Effector CD8-positive, alpha-beta T cell (primary cell): ENCODE measurements at places on chromosomes 2 and 18.

DNA sequence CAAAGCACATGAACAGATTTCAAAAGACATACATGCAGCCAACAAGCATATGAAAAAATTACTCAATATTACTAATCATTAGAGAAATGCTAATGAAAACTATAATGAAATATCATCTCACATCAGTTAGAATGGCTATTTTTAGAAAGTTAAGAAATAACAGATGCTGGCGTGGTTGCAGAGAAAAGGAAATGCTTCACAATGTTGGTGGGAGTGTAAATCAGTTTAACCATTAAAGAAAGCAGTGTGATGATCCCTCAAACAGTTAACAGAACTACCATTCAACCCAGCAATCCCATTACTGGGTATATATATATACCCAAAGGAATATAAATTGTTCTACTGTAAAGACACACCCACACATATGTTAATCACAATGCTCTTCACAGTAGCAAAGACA, 117.7 kb upstream of the SETBP1 start:
- DNase-seq: no peak

DNA sequence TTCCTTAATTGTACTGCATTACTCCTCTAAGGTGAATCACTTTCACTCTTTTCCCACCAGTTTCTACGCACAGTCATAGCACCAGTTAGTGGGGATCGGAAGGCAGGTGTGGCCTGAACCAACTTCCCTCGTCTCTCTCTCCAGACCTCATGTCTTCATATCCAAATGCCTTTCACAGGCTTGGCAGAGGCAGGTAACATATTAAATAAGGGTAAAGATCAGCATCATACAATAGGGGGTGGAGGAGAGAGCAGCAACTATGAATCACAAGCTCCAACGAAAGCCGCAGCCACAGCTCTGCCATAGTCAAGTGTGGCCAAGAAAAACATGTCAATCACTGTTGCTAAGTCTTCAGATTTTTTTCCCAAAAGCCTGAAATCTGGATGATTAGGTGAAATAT, 40.3 kb downstream of the AP1S3 start:
- DNase-seq: no peak

- DNase-seq: no peak
These were observed 222.6 kb downstream of the MREG start for GRCh38 chr2:215790523-215791421.

GRCh38 chr2:229348128-229348527, 77.0 kb upstream of the PID1 start:
- DNase-seq: no peak

DNA sequence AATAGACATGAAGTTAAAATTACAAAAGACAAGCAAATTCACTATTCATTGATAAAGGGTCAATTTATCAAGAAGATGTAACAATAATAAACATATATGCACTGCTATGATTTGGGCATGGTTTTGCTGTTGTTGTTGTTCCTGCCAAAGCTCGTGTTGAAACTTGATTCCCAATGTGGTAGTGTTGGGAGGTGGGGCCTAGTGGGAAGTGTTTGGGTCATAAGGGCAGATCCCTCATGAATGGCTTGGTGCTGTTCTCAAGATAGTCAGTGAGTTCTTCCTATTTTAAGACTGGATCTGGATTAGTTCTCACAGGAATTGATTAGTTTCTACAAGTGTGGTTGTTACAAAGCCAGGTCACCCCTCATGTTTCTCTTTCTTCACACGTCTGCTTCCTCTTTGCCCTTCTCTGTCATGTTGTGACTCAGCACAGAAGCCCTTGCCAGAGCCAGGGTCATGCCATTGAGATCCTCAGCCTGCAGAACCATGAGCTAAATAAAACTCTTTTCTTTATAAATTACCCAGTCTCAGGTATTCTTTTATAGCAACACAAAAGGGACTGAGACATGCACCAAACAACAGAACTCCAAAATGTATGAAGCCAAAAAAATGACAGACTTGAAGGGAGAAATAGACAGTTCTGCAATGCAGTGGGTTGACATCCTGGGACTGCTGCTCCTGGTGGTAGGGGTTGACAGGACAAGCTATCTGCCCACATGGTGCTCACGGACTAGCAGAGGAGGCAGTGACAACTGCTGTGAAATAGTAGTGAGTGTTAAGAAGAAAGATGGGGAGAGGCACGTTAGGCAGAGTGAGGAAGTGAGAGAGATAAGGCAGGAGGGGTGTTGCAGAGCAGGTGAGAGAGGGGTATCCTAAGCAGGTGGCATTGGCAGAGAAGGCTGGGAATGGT, 18.6 kb upstream of the SKA1 start:
- DNase-seq: no peak

GRCh38 chr2:240155745-240156390, 15.4 kb upstream of the OTOS start:
- DNase-seq: no peak

GRCh38 chr2:226798422-226799210, 1.0 kb downstream of the IRS1 start:
- DNase-seq: peak; percentile 29

DNA sequence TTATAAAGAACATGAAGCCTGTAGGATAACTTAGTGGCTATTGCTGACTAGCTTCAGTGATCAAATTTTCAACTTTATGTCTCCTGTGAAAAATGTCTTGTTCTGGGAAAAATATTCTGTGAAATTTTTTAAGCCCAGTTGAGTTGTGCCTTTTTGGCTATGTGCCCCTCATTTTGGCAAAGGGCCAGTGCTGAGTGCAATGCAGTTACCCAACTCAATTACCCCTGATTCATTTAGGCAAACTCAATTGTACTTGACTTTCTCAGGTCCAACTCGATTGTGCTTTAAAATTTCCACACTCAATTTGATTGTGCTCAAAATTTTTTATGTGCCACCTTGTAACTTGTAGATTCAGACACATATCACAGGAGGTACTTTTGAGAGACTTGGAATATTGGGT, 548.8 kb upstream of the NRP2 start:
- no peak for DNase-seq

DNA sequence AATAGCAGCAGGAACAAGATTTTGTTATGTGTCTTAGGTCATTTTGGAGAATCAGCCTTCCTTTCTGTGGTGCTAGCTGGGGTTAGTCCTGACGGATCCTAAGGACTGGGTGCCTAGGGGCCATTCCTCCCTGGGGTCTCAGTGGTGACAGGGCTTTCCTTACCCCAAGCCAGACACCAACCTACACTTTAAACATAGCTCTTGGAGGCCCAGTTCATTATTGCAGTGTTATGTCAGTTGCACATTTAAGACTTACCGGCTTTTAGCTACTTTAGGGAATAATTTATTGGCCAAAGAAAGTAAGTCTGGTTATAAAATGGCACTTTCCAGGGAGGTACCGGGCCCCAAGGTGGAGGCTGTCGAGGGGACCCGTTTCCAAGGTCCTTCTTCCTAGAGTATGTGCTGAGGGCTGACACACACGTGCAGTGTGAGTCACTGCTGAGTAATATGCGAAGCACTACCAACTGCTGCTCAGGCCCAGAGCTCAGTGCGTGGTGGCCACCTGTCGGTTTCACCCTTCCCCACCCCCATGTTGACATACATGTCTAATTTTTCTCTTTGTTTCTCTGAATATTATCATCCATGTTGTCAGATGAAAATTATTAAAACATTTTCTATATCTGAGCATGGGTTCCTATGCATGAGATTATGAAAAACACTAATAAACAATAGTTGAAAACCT, 37.0 kb upstream of the GRHL1 start:
- DNase-seq: no peak

DNA sequence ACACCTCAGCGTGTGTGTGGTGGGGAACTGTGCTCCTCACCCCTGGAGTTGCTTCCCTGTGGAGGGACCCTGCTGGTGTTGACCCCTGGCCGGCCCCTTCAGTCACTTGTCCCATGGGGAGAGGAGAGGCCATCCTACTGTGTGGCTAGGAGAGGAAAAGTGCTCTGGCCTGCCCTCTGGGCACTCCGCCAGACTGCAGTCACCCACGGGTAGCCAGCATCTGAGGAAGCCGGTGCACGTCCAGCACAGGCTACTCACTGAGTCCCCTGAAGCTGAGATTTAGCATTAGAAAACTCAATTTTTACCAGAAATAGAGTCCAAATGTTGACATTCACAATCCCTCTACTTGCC, 211.5 kb upstream of the RAB6C start:
- no peak for DNase-seq

GRCh38 chr2:72208225-72208624, 60.6 kb upstream of the CYP26B1 start:
- no peak for DNase-seq

DNA sequence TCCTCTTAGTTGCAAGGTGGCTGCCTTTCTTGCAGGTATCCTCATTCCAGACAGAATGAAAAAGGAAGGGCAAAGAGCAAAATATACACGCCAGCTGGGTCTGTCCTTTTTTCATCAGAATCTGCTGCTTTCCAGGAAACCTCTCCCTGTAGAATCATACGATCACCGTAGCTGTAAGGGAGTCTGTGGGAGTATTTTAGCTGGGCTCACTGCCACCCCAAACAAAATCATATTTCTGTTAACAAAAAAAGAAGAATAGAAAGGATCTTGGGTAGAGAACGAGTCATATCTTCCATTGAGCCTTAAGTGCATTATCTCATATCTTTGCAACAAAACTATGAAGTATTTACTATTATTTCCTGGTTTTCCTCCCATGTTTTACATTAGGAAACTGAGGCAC, 15.0 kb upstream of the TANC1 start:
- DNase-seq: no peak

- DNase-seq: no peak
These were observed 27.3 kb downstream of the MYCN start for GRCh38 chr2:15967415-15968279.

GRCh38 chr2:204673877-204674276, 128.6 kb downstream of the PARD3B start:
- no peak for DNase-seq

DNA sequence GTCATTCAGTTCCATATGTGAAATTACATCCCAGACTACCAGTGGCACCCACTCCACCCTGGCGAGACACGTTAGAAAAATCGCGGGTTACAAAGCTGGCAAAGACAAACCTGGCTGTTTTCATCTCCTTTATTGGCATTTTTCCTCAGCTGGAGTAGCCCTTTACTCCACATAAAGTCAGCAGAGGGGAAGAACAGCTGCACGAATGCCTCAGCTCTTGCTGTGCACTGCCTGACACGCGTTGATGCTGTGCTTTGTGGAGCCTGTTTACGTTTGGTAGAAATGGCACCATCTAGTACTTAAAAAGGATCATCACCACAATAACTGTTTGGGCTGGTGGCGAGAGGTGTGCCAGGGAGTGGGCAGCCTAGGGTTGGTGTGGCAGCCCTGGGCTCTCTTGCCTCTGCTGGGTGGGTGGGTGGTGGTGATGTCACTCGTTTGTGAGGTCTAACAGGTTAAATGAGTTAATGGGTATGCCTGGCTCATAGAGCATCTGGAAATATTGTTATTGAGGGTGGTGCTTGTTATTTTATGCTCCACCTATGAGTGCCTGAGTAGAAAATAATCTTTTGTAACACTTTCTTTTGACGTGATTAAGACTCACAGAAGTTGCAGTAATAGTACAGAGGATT, 16.4 kb downstream of the FARP2 start:
- DNase-seq: no peak

DNA sequence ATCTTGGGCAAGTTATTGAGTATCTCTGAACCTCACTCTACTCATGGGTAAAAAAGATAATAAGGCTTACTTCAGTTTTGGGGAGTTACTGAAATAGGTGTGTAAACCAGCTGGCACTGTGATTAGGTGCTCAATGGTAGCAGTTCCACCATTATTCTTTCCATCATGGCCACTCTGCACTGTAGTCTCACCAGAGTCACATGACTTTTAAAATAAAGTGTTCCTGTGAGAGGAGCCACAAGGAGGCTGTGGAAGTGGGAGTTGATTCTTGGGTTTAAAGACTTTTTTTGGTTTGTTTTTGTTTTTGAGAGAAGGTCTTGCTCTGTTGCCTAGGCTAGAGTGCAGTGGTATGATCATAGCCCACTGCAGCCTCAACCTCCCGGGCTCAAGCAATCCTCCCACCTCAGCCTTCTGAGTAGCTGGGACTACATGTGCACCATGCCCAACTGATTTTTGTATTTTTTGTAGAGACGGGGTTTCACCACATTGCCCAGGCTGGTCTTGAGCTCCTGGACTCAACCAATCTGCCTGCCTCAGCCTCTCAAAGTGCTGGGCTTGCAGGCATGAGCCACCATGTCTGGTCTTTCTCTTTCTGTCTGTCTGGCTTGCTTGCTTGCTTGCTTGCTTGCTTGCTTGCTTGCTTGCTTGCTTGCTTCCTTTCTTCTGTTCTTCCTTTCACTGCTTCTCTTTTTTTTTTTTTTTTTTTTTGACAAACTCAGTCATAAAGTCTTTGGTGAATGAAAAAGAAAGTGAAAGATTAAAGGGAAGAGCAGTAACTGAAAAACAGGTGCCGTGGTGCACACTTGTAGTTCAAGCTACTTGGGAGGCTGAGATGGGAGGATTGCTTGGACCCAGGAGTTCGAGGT, 21.2 kb upstream of the ACVR1 start:
- no peak for DNase-seq

- no peak for DNase-seq
These were observed 1338.0 kb upstream of the ACVR2A start for GRCh38 chr2:146506851-146507250.

DNA sequence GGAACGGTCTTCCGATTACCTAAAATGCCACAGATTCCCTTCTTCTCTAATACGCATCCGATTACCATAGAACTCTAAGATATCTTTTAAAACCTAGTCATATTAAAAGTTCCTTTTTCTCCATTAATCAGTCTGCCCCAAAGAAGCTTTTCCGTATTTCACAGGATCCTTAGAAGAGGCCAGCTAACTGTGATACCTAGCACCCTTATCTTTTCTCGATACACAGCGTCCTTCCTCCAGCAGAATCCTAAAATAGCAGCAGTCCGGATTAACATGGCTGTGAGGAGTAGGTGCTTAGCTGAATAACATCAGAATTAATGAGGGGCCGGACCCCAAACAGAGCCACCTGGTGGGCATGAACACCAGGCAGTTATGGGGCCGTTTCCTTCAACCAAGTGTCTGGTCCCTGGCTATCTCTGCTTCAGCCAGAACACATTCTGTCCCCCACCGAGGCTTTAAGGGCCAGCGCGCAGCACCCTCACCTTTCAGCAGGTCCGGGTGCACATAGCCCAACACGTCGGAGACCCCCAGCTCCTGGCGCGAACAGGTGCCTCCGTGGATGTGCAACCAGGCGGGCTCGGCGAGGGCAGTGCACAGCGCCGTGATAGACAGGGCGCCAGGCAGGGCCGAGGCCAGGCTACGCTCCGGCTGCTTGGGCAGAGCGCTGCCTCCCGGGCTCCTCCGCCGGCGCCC, 995 bp downstream of the TMEM127 start:
- DNase-seq: peak; percentile 20

DNA sequence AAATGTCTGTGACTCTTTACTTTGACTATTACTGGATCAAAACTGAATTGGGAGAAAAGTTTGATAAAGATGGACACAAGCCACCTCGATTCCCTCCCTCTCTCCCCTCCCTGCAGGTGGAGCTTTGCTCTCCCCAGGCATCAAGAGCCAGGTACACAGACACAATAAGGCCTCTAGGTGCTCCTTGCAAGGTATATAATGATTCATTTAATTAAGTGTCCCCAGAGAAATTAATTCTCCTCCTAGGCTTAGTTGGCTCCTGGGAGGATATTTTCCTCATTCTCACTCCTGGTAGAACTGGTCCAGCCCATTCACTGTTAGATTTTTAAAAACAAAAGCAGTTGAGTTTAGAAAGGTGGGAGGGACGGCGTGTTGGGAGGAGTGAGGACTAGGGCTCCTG, 352.4 kb upstream of the SMIM21 start:
- DNase-seq: no peak
